ENCODE measurements at places on chromosomes 3 and 15.

DNA sequence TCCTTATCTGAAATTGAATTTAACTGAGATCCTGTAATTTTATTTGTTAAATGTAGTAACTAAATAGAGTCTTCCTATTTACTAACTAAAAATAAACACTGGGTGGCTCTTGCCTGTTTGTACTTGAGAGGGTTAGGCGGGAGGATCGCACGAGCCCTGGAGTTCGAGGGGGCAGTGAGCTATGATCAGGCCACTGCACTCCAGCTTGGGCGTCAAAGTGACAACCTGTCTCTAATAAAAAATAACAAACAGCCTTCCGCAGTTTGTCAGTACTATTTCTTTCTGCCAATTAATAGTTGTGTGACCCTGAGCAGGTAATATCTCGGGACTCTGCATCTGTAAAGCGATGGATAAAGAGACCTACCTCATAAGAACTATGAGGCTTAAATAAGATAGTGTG is 768 bp upstream of the PDE12 start:
- DNase-seq, result no peak

- no peak for DNase-seq
These were observed 62.5 kb downstream of the ALCAM start for GRCh38 chr3:105429034-105429762.

- no peak for DNase-seq
These were observed 181.2 kb upstream of the NR2E3 start for GRCh38 chr15:71628988-71629770.

DNA sequence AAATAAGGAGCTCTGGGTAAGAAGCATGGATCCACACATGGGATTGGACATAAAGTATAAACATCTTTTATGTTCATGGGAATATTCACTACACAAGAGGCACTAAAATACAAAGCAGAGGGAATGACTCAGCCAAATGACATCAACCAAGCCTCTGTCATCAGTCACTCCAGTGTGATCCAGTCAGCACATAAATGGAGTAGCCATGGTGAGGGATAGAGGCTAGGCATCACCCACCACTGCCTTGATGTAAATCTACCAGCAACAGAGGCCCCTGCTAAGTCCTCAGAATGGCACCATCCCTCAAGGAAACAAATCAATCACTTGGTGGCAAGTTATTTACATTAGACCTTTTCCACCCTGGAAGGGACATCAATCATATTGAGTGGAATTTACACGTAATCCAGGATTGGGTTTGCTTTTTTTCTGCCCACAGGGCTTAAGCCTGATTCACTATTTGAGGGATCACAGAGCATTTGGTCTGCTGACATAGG is 27.2 kb downstream of the VEPH1 start:
- no peak for DNase-seq

- no peak for DNase-seq
These were observed 7.8 kb upstream of the RHCG start for GRCh38 chr15:89504166-89504565.

DNA sequence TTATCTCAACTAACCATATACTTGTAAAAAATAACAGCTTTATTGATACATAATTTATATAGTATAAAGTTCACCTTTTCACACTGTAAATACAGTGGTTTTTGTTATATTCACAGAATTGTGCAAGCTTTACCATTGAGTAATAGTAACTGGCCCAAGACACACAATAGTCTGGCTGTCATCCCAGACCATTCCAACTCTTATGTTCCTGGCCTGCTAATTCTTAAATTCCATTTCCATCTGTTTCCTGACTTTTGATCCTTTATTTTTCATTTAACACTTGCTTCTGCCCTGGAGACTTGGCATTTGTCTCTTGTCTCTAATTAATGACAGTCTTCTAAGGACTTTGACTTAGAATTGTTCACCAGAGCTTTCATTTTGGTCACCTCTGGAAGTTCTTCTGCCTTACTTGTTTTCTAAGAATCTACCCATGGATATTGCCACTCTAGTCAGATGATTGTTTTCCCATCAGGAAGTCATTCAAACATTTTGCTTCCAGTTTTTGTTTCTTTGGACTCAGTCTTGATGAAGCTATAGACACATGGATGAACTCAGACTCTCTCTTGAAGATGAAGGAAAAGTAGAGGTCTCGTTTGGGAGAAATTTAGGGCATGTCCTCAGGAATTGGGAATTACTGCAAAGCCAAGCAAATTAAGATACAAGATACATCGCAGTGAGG is 27.2 kb upstream of the PLSCR4 start:
- DNase-seq, result no peak

DNA sequence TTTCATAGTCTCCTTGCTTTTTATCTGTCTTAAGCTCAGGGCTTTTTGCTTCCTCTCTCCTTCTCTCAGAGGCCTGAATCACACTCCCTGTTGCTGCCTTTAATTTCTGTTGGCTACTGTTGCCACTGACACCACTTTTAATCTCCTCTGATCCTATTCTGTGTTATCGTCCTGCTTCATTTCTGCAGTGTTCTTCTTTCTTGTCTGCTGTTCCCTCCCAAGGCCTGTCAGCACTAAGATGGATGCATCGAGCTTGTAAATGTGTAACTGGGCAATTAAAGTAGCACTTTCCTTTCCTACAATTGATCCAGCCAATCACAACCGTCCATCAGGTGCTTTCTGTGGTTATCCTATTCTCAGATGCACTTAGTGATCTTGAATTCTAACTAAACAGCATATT is 71.3 kb upstream of the VEPH1 start:
- DNase-seq, result no peak

DNA sequence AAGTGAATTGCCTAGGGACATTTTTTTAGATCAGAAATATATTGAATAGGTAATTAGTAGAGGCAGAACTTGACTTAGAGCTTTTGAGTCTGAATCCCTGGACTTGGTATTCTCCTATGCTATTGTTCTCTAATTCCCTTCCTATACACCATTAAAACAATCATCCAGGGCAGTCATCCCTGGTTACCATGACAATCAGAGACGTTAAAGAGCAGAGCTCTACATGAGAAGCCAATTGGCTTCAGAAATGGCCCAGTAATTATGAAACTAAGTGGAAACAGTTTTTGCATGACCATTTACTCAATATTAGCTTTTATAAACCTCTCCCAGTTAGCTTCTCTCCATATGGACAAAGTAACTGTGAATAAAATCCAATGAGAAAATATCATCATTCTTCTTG is 182.1 kb upstream of the TP63 start:
- no peak for DNase-seq

DNA sequence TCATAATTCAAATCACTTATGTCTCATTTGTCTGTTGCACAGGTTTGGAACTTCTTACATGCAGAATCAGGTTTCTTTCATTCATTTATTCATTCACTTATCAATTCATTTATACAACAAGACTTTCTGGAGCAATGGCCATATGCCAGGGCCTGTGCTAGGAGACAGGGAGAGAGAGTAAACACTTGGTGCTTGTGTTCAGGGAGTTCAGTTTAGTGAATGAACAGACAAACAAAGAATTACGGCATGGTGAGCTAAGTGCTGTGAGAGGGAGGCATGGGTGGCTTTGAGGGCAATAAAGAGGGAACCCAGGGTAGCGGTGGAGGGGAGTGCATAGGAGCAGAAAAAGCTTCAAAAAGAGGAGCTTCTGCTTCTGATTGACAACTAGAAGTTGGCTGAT is 8.5 kb upstream of the IREB2 start:
- DNase-seq, result no peak

- DNase-seq, result peak; percentile 48
These were observed 624 bp downstream of the AKAP13 start for GRCh38 chr15:85380812-85381642.

- DNase-seq, result no peak
These were observed 11.9 kb downstream of the STT3B start for GRCh38 chr3:31544634-31545033.

- DNase-seq, result no peak
These were observed 379.7 kb upstream of the CNTN6 start for GRCh38 chr3:713006-713621.

- DNase-seq, result no peak
These were observed 67.8 kb upstream of the ZBED2 start for GRCh38 chr3:111662907-111663306.

- DNase-seq, result no peak
These were observed 28.5 kb upstream of the CMSS1 start for GRCh38 chr3:99789011-99789721.

DNA sequence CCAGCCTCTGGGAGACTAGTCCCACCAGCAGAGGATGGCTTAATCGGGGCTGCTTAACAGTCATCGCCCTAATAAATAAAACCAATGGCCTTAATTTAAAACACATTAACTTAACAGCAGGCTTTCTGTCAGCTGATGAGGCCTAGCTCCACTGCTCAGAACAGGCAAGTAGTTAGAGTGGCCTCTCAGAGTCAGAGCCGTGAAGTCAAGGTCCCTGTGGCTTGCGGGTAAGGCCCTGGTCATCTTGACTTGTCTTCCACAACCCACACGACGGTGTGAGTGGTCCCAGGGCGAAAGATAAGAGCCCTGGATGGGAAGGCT is 11.8 kb downstream of the XXYLT1 start:
- no peak for DNase-seq

- DNase-seq, result peak; percentile 92
These were observed at the start of gene TRPM7 for GRCh38 chr15:50686469-50687301. Gene TRPM7, minus strand, starts transcription at chr15:50686797. Its CDS starts 264 bp downstream, at chr15:50686533.

- no peak for DNase-seq
These were observed 1.1 kb upstream of the SS18L2 start for GRCh38 chr3:42589382-42590109.

DNA sequence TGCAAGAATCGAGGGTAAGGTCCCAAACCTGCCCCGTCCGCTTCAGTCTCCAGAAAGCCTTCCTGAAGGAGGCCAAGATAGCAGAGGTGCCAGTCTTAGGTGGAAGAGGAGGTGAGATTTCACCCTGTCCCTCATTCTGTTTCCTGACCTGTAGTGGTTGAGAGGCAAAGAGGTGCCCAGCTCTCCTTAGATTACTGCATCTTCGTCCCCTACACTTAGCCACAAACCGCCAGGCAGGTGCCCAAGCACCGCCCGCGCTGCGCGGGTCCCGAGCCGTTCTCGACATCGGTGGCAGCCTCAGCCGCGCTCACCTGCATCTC is 23.8 kb upstream of the POLG start:
- DNase-seq, result no peak

DNA sequence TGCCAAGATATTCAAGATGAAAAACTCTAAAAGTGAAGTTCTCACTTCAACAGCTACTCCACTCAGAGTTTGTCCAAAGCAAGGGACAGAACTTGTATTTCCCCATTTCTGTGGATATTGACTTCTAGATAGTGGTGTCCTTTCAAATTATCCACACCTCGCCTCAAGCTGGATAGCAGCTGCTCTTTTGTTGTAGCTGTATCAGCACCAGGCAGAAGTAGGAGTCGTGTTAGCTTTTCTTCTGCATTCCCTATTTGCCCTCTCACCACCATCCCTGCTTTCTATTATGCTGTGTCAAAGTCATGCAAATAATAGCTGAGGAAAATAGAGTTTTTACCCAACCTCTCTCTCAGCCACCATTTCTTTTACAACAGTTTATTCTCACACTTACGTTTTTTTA is 303.8 kb downstream of the EPHA3 start:
- DNase-seq, result no peak

DNA sequence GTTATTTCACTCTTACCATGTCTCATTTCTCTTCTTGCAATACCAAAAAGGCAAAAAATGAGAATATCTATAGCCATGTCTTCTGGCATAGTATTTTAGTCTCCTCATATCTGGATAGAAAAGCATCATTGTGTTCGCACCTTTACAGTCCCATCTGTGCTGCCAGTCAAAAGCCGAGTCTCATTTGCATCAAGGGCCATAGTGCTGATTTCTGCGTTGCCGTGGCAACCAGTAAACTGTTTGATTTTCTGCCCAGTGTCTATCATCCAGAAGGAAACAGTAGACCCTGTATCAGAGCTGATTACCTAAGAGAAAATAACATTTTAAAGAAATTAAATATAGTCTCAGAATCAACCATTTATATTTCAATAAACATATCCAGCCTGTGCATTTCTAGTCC is 86.1 kb upstream of the SERPINI2 start:
- no peak for DNase-seq

Data from activated T-cell treated with anti-CD3 and anti-CD28 coated beads for 48 hours (primary cell).